ENCODE measurements at places on chromosomes 11 and 22. TPM values are rescaled to one million over a fixed set of nuclear protein-coding genes. Genes with fewer than 3 reads are reported as not detected.

Gene TSPAN18
- total RNA-seq = not detected

Gene MMP13
- not detected for total RNA-seq

Gene PIWIL4
- total RNA-seq = 0.31 TPM

Gene HIC2
- total RNA-seq = 3.3 TPM

Gene IGLL5
- not detected for total RNA-seq

Gene FGF19
- total RNA-seq = not detected

Gene OR2AG1
- not detected for total RNA-seq

Gene MUC15
- not detected for total RNA-seq

Gene IL17REL
- total RNA-seq = not detected

Gene APLNR
- not detected for total RNA-seq

Gene C22orf42
- not detected for total RNA-seq

Gene CARD10
- 0.73 TPM for total RNA-seq

Gene APOBEC3G
- 16.0 TPM for total RNA-seq

Gene CD44
- 562 TPM for total RNA-seq

Gene FOLH1
- total RNA-seq = 2.7 TPM

Gene TTLL1
- 16.7 TPM for total RNA-seq

Gene USP35
- 14.9 TPM for total RNA-seq

Gene CATSPERZ
- 0.73 TPM for total RNA-seq

Gene KIF18A
- total RNA-seq = 30.2 TPM

Gene PPP2R1B
- total RNA-seq = 21.0 TPM

Gene KCNJ5
- not detected for total RNA-seq

Gene CCDC34
- 5.5 TPM for total RNA-seq

Gene ADM2
- under 0.01 TPM for total RNA-seq

Gene CECR2
- total RNA-seq = 2.1 TPM

Gene KRTAP5-1
- not detected for total RNA-seq

Gene CDK2AP2
- 19.3 TPM for total RNA-seq

Gene ADSL
- 112 TPM for total RNA-seq

Gene ACR
- total RNA-seq = not detected

Gene CD3D
- total RNA-seq = not detected

Gene NPAS4
- total RNA-seq = not detected

Gene YPEL4
- 0.73 TPM for total RNA-seq

Gene ATL3
- 50.9 TPM for total RNA-seq

Gene RAG1
- 2.4 TPM for total RNA-seq

Gene RAB36
- total RNA-seq = 9.3 TPM

Gene OTOG
- not detected for total RNA-seq

Gene LRRC74B
- not detected for total RNA-seq

Gene DKK3
- total RNA-seq = 11.0 TPM

Gene KCNK4
- not detected for total RNA-seq

Gene SHANK2
- 0.15 TPM for total RNA-seq

Gene GGTLC2
- total RNA-seq = not detected

Gene FXYD6
- 4.2 TPM for total RNA-seq

Gene OR4X1
- not detected for total RNA-seq

Gene DRICH1
- not detected for total RNA-seq

Gene CDC42BPG
- total RNA-seq = 0.31 TPM

Gene C11orf42
- total RNA-seq = not detected

Gene WNT7B
- not detected for total RNA-seq

Gene PGR
- total RNA-seq = not detected

Gene HIKESHI
- total RNA-seq = 48.5 TPM

Gene OR52H1
- total RNA-seq = not detected

Gene KAT5
- total RNA-seq = 66.5 TPM
